GM12864 (cell line): ENCODE measurements at places on chromosomes 16 and 17.

DNA sequence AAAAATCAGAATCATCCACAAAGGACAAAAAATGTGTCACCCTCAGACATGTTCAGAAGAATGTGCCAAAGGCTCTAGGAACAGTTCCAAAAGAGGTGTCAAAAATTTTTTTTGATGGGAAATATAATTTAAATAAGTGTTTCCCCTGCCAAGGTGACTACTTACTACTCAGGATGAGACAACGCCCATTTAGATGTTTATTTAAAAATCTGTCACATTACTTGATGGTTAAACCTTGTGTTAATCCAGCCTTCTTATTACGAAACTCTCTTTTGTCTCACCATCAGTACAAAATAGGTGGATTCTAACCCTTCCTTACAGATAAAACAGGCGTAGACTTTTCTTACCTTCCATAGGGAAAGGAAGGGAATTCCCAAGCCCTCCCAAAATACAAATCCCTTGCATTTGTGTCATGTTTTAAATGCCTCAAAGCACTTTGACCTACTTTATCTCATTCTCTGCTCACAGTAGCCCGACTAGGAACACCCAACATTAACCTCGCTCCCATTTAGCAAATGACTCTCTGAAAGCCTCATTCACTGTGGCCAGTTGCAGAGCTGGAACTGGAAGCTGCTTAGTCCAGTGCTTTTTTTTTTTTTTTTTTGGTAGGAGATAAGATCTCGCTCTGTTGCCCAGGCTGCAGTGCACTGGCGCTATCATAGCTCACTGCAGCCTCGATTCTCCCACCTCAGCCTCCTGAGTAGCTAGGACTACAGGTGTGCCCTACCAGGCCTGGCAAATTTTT is 5.8 kb upstream of the GNA13 start:
- DNase-seq, result no peak

DNA sequence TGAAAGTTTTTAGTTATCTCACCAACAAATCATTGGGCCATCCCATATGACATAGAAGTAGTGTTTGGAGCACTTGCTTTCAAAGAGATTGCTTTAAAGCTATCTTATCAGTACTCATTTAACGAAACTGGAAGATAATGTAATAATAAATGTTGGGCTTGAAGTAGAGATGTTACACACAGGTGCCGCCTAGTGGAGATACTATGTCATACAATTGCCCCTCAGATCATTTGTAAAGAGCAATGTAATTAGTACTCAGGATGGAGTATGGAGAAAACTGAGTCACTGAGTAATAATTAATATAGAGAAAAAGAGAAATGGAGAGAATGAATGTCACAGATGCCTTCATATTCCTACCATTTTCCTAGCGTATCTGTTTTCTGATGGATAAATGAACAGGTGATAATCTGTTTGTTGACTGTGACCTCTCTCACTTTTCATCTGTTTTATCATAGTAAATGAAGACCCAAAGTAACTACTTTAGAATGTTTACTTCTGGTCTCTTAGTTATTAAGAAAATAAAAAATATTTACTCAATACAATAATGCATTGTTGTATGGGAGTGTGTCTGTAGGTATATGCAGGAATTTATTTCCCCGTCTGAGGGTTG is 80.4 kb downstream of the EFCAB5 start:
- peak; percentile 26 for DNase-seq

GRCh38 chr17:12282056-12282455 is 261.4 kb downstream of the MAP2K4 start:
- DNase-seq, result no peak

GRCh38 chr17:21174713-21175112 is 39.2 kb downstream of the TMEM11 start:
- no peak for DNase-seq

DNA sequence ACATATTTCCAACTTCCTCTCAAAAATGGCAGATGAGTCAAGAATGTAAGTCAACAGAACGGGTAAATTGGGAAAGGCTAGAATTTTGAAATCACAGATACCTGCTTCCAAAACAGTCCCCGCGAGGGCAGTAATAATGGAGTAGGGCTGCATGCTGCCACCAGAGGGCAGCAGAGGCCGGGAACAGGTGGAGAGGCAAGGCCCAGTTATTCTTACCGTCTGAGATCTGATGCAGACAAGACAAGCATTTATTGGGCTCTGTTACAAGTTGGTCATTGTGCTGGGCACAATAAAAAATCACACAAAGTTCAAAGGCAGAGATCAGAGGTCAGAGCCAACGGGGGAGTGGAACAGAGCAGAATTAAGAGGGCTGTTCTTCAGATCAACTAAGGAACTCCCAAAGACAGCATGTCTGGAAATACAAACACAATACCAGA is 8.8 kb upstream of the MLKL start:
- no peak for DNase-seq

- no peak for DNase-seq
These were observed 63.0 kb downstream of the SLC5A11 start for GRCh38 chr16:24908716-24909115.

GRCh38 chr16:69647020-69647419 is 79.3 kb downstream of the NQO1 start:
- DNase-seq, result no peak

- DNase-seq, result no peak
These were observed 88.8 kb downstream of the IRF8 start for GRCh38 chr16:85987750-85988078.

DNA sequence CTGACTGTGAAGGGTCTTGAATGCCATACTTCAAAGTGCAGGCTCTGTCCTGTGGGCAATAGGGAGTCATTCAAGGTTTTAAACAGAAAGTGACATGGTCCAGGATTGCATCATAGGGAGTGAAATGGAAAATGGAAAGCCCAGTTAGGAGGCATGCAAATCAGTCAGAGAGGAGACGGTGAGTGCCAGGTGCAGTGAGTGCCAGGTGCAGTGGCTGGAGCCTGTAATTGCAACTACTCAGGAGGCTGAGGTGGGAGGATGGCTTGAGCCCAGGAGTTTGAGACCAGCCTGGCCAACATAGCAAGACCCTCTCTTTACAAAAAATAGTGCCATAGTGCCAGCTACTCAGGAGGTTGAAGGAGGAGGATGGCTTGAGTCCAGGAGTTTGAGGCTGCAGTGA is 35.2 kb upstream of the SIAH1 start:
- DNase-seq, result no peak

DNA sequence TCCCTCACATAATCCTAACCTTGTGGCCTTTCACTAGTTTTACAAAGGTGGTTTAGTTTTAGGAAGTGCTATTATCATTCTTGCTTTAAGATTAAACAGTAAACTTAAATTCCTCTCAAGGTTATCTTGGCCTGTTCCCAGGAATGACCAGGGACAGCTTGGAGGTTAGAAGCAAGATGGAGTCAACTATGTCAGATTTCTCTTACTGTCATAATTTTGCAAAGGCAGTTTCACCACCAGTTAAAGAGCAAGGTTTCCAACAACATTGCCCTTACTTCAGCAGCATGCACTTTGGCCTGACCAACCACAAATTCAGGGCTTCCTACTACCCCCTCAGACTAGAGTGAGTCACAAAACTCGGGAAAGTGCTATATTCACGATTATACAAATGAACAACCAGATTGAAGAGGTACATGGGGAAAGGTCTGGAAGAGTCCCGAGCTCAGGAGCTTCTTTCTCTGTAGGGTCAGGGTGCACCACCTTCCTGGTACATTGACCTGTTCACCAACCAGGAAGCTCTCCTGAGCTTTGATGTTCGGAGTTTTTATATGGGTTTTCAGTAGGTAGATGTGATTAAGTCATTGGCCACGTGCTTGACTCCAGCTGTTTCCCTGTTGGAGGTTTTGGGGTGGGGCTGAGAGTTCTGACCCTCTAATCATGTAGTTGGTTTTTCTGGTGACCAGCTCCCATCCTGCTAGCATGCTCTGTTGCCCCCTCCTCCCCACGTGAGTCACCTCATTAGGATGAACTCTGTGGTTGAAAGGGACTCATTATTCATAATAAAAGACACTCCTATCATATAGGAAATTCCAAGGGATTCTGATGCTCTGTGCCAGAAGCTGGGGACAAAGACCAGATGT is 19.4 kb downstream of the RHOT1 start:
- no peak for DNase-seq

- DNase-seq, result no peak
These were observed 2.6 kb downstream of the WNT9B start for GRCh38 chr17:46853896-46854444.

- DNase-seq, result no peak
These were observed 36.3 kb upstream of the CDRT4 start for GRCh38 chr17:15503731-15504130.

- no peak for DNase-seq
These were observed 330.0 kb upstream of the EEF2KMT start for GRCh38 chr16:5427571-5427970.

- DNase-seq, result no peak
These were observed 100.8 kb downstream of the IRF8 start for GRCh38 chr16:85999778-86000177.

DNA sequence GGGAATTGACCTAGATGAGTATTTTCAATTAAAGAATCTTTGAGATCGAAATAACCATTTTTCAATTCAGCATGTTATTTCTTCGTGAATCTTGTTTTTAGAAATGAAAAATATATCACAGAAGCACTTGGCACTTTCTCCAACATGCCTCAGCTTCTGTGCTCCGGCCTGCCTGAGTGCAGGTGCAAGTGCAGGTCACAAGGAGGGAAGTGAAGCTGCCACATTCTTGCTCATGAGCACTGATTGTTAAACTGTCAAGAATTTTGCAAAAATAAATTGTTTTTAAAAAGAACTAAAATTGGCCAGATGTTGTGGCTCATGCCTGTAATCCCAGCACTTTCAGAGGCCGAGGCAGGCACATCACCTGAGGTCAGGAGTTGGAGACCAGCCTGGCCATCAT is 38.3 kb upstream of the SKAP1 start:
- no peak for DNase-seq

- DNase-seq, result no peak
These were observed 39.1 kb downstream of the SPOP start for GRCh38 chr17:49638818-49639217.

DNA sequence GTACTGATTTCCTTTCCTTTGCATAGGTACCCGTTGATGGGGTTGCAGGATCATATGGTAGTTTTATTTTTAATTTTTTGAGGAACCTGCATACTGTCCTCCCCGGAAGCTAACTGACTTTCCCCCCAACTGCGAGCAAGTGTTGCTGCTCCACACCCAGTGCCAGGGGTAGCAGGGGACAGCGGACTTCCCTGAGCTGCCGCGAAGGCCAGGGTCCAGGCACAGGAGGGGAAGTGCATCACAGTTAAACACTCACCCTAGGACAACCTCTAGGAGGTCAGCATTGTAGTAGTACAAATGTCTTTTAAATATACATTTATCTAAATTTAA is 201.7 kb downstream of the NPIPB11 start:
- DNase-seq, result no peak

DNA sequence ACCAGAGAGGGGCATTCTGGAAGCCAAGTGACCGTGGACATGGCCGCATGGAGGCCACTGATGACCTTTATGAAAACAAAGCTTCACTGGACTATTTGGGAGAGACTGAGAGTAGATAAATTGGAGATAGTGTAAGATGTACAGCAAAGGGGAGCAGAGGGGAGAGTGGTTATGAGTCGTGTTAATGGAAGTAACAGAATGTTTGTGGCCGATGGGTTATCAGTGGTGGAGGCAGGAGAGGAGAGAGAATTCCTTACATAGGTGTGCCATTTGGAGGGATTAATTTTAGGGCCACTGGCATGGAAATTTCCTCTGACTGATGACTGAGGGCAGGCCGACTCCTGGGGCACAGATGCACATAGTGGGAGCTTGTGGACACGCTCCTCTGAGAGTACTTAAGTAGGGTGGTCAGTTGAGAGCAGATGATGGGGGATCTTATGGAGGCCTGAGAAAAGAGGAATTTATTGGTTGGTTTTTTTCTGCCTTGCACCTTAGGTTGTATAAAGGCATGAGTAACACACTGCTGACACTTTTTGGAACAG is 19.2 kb downstream of the PRPSAP2 start:
- no peak for DNase-seq

GRCh38 chr16:69469807-69470561 is 45.6 kb downstream of the CYB5B start:
- peak; percentile 75 for DNase-seq

DNA sequence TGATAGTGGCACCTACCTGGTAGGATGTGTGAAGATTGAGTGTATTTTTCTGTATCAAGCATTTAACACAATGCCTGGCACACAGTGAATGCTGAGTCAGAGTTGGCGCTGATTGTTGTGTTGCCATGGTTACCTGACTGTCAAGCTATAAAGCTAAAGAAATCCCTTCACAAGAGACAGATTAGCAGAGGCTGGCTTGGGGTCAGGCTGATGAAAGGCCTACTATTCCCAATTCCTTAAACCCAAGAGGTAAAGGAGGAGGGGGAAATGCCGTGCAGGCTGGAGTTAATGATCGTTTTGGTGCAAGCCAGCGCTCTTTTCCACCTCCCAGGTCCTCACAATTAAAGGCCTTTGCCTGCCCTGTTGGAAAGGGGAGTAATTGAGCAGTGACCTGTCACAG is 5.9 kb downstream of the CLEC19A start:
- no peak for DNase-seq

DNA sequence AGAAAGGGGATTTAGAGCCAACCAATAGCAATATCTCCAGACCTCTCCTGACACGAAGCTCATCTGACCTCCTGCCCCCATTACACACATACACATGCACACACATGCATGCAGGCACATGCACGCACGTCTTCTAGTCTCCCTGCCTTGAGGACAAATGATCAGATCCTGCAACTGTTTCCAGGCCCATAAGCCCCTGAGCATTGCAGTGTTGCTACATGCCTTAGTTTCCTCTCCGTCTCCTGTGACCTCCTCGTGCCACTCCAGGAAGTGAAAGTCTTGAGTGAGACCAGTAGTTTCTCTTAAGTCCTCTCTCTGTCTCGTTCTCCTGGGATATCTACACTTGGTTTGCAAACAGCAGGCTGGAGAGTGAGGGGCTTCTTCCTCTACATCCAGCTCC is 8.2 kb downstream of the CIITA start:
- DNase-seq, result no peak
